T follicular helper cell (primary cell): ENCODE measurements at places on chromosomes 11 and 22.

DNA sequence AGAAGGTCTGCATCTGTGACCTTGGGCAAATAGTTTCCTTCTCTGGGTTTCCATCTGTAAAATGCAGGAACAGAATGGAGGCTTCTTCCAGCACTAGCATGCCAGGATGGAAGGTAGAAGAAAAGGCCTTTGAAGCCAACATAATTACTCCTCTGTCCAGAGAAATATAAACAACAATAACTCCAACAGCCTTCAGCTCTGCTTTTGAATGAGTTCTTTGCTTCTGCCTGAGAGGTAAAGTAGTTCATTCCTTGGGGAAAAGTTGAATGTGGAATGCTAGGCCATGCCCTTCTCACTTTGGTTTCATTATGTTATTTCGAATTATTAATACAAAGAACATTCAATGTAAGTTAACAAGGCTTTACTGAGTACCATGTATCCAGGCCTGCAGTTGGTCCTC lies 61.2 kb upstream of the BLID start:
- no peak for DNase-seq

GRCh38 chr11:120039039-120039438 lies 98.9 kb downstream of the TRIM29 start:
- DNase-seq = no peak

- no peak for DNase-seq
Measured at GRCh38 chr22:44214187-44214586, 33.5 kb downstream of the PARVG start.

GRCh38 chr11:46889689-46890475 lies 28.5 kb downstream of the LRP4 start:
- peak; percentile 60 for DNase-seq

DNA sequence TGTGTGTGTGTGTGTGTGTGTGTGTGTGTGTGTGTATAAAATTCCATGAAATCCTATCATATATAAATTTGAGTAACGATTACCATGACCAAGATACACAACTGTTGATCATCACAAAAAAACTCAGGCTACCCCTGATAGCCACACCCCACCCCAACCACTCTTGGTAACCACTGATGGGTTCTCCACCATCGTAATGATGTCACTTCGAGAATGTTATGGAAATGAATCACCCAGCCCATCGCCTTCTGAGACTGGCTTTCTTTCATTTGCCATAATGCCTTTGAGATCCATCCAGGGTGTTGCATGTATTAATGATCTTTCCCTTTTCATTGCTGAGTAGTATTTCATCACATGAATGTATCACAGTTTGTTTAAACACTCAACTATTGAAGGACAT lies 496.0 kb downstream of the MIAT start:
- no peak for DNase-seq

- no peak for DNase-seq
Measured at GRCh38 chr11:93220078-93220477, 22.3 kb upstream of the SLC36A4 start.

GRCh38 chr11:109241988-109242536 lies 179.9 kb upstream of the C11orf87 start:
- DNase-seq = no peak

- no peak for DNase-seq
Measured at GRCh38 chr11:105148241-105148640, 8.7 kb upstream of the CARD18 start.

- no peak for DNase-seq
Measured at GRCh38 chr11:74540270-74540669, 46.7 kb upstream of the LIPT2 start.

DNA sequence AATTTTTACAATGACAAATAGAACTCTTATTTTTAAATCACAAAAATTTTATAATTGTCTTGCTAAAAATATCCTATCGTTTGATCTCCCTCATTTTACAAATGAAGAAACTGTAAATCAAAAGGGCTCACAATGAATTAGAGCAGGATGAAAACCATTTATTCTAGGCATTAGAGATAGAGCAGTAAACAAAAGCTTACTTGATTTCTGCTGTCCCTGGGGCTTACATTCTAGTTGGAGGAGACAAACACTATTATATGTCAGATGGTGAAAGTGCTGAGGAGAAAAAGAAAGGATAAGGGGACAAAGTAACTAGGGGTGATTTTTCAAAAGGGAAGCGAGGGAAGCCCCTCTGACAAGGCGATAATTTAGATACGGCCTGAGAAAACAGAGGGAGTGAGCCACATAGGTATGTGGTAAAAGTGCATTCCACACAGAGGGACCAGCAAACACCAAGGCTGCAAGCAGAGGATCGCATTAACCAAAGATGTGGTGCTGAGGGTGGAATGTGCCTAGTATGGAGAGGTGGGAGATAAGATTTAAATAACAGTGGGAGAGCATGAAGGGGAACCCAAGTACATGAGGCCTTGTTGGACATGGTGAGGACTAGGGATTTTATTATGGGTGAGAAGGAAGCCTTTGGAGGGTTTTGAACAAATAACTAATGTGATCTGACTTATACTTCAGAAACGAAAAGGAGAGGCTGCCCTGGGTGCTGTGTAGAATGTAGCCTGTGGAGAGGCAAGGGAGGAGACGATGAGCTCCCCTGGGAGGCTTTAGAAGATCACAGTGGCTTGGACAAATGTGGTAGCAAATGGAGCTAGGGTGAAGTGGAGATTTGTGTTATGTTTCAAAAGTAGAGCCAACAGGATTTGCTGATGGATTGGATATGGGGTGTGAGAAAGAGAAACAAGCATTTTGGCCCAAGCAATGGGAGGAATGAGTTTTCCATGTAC lies 62.1 kb downstream of the PDHX start:
- no peak for DNase-seq

DNA sequence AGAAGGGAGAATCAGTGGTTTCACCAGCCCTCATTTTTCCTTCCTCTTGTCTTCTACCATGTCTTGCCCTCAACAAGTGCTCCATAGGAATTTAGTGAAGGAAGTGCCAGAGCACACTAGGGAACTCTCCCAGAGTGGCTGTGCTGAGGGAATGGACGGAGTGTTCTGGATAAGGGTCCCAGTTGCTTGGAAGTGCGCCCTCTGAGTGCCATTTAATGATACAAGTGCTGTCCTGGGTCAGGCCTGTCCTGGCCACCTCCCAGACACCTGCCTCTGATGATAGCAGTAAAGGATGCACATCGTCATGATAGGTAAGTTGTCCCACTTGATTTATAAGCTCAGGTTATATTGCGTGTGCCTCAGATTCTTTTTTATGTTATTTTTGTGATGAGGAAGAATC lies 5.1 kb downstream of the PANX1 start:
- DNase-seq = no peak

GRCh38 chr22:19841641-19842392 lies 12.9 kb downstream of the GNB1L start:
- no peak for DNase-seq

- DNase-seq = no peak
Measured at GRCh38 chr11:68999093-68999747, 13.8 kb downstream of the MRGPRF start.

DNA sequence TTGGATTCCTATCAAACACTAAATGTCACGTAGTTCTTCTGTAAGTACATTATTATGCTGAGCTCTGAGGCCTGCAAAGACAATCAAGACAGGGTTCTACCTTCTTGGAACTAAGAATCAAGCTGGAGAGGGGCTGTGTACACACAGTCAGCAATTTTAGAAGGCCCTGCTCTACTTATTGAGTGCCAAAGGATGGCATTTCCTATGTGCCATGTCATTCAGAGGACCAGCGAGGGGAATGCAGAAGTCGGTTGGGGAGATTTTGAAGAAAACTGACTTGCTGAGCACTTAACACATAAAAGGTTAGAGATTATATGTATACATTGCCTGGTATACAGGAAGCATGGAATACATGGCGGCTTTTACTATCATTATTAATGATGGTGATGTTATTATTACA lies 5.3 kb downstream of the SLC37A2 start:
- no peak for DNase-seq

DNA sequence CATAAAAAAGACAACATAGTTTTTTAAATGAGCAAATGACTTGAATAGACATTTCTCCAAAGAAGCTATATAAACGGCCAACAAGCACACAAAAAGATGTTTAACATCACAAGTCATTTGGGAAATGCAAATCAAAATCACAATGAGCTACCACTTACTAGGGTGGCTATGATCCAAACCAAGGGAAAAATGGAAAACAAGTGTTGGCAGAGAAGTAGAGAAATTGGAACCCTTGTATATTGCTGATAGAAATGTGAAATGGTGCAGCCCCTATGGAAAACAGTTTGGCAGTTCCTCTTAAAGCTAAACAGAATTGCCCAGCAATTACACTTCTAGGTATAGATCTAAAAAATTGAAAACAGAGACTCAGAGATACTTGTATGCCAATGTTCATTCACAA lies 29.0 kb downstream of the PAMR1 start:
- no peak for DNase-seq

GRCh38 chr22:44098021-44098739 lies 74.1 kb downstream of the PARVB start:
- no peak for DNase-seq

- DNase-seq = no peak
Measured at GRCh38 chr11:12842933-12843636, 166.0 kb upstream of the RASSF10 start.

DNA sequence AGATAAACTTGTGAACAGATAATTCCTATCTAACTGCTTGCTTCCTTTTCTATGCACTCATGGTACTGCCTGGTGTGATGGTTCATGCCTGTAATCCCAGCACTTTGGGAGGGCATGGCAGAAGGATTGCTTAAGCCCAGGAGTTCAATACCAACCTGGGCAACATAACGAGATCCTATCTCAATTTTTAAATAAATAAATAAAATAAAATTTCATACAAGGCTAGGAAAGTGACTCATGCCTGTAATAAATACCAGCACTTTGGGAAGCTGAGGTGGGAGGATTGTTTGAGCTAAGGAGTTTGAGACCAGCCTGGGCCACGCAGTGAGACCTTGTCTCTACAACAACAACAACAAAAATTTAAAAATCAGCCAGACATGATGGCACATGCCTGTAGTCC lies 166.6 kb downstream of the COMMD9 start:
- DNase-seq = no peak

GRCh38 chr22:35900483-35901168 lies 128.0 kb downstream of the RBFOX2 start:
- DNase-seq = no peak

DNA sequence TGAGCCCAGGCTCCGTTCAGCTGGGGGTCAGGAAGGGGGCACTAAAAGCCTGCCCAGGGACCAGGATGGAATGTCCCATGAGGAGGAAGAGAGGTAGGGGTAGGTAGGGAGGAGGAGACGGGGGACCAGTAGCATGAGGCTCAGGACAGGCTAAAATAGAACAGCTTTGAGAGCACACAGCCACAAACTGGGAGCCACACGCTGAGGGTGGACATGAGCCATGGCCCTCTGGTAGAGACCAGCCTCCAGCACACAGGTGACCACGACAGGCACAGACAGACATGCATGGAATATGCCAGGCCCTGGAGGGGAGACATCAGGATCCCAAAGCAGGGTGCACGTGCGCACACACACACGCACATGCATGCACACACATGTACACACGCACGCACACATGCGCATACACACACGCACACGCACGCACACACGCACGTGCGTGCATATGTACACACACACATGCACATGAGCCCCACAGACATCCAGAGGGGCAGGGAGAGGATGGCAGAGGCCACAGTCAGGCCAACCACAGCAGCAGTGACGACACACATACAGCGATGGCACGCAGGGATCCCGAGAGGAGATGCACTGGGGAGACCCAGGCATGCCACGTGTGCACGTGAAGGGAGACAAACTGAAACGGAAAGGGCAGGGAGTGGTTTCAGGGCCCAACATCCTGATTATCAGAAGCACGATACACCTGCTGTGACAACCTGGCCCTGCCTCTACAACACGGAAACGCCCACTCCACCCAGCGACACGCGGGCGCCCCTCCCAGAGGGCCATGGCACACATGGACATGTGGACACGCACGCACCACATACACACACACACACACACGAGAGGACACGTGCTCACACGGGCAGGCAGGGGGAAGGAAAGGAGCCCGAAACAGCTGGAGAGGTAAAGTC lies 25.7 kb downstream of the LRRC10B start:
- DNase-seq = no peak

DNA sequence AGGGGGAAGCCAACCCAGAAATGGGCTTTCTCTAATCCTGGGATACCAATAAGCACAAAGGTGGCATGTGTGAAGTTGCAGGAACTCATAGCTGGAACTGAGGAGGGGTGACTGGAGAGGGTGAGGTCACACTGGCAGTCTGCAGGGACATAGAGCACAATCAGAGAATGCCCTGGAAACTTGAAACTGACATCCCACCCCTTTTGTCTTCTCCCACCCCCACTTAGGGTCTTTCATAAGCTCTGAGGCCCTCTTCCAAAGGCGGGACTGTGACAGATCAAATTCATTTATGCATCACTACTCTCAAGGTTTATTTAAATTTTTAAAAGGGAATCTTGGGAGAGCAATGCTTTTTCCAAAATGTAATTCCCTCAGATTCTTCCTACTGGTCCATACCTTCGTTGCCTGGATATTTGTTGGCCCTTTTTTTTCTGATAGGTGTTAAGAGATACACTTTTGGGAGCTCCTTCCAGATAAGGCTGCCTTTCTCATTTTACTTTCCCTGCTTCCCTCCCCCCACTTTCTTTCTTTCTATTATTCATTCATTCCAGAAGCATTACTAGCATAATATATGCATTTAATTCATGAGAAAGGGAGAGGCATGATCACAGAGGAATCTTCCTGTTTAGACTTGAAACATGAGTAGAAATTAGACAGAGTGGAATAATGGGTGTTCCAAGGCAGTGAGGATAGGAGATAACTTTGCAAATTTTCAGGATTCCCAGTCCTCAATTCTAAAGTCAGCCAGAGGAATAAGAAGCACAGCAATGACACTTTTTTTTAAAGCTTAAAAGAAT lies 14.8 kb downstream of the OR51E2 start:
- DNase-seq = no peak

DNA sequence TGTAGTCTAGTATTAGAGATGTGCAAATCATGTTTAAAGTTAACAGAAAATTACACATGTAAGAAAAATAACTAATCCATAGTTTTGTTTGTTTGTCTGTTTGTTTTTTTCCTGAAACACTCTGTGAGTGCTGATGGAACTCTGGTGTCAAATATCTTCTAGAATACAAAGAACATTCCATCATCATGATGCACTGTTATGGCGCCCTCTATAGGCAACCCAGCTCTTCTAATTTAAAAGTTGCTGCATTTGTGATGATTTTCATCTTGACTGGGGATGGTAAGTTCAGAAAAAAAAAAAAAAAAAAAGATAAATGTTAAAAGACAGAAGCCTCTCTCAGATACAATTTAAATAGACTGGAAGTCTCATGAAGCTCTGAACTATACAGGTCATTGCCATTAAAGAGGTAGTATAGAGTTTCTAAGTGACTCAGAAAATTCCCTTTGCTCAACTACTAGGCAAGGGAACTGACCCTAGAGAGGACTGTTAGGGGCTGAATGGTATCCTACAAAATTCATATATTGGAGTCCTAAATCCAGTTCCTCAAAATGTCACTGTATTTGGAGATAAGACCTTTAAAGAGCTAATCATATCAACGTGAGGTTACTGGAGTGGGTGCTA lies 597.2 kb upstream of the ANO3 start:
- no peak for DNase-seq
